ENCODE measurements at places on chromosomes 7 and 10. TPM values are rescaled to one million over a fixed set of nuclear protein-coding genes. Genes with fewer than 3 reads are reported as not detected.

Gene OR6B1
- not detected for total RNA-seq

Gene CRYGN
- total RNA-seq, result 0.25 TPM

Gene KCND2
- total RNA-seq, result 38.6 TPM

Gene PYROXD2
- total RNA-seq, result 0.98 TPM

Gene GRM3
- total RNA-seq, result 86.5 TPM

Gene GSTO2
- total RNA-seq, result 1.7 TPM

Gene ASIC3
- total RNA-seq, result 1.2 TPM

Gene TFEC
- total RNA-seq, result 0.49 TPM

Gene SCIN
- 0.98 TPM for total RNA-seq

Gene FAM204A
- total RNA-seq, result 38.1 TPM

Gene UBN2
- 18.9 TPM for total RNA-seq

Gene CAV2
- 19.2 TPM for total RNA-seq

Gene ZPBP
- total RNA-seq, result not detected

Gene C10orf95
- under 0.01 TPM for total RNA-seq

Gene GPC2
- 44.3 TPM for total RNA-seq

Gene MMS19
- total RNA-seq, result 49.7 TPM

All from temporal lobe (tissue), 4 donors.